ENCODE measurements at places on chromosomes 2 and 18.

DNA sequence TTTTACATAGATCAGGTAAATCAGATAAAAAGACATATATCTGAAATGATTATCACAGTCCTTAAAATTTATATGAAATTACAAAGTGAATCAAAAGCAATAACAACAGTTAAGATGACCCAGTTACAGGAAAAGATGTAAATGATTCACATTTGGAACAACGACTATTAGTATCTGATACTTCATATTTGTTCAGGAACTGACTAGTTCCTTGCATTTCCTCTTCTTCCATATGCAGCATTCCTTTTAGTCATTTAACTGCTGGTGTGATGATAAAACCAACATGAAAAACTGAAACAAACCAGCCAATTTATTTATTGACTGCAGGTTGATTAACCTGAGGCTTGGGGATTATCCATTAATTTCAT, 75.2 kb downstream of the RBMS1 start:
- peak; percentile 78 for DNase-seq

GRCh38 chr18:6039055-6039454, 143.7 kb upstream of the TMEM200C start:
- DNase-seq: no peak

DNA sequence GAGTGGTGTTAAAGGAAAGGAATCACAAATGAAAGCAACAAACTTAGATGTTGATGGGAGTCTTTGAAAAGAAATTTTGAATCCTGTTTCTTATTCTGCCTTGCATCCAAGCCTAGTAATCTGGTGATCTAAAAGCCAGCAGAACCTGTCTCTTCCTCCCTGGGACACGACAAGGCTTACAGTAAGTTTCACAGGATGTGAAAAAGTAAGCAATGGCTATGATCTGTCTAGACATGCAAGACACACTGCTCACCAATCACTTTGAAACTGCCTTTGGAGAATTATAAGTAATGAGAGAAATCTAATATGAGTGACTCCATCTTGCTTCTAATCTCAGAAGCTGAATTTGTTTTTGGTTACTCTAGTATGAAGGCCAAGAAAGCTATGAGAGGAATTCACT, 103.7 kb downstream of the KCNH7 start:
- DNase-seq: no peak

- no peak for DNase-seq
These were observed 29.3 kb upstream of the MEX3C start for GRCh38 chr18:51226587-51227350.

DNA sequence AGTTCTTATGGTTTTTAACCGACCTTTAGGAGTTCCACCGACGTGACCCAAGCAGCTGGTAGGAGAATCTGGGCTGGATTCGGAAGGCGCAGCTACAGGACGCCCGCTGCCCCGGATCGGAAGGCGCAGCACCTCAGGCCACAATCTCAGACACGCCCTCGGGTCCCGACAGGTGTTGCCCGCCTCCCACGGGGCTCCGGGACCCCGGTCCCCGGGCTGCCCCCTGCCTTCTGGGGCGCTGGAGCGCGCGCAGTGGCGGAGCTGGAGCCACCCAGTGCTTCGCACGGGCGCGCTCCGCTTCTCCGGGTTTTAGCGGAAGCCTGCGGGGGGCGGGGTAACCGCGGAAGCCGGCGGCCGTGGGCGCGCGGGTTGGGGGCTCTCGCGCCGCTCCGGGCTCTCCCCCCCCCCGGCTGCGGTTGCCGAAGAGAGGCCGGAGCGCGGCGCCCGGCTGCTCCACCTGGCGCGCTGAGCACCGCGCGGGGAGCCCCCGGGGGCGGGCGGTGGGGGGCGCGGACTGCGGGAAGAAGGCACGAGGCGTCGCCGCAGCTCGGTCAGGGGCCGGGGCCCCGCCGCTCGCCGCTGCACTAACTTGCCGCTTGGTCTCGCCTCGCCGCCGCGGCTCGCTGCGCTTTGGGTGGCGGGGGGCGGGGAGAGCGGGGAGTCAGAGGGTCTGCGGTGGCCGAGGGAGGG, 718.8 kb downstream of the DPP10 start:
- no peak for DNase-seq

- no peak for DNase-seq
These were observed 57.7 kb downstream of the ARHGAP15 start for GRCh38 chr2:143186876-143187275.

DNA sequence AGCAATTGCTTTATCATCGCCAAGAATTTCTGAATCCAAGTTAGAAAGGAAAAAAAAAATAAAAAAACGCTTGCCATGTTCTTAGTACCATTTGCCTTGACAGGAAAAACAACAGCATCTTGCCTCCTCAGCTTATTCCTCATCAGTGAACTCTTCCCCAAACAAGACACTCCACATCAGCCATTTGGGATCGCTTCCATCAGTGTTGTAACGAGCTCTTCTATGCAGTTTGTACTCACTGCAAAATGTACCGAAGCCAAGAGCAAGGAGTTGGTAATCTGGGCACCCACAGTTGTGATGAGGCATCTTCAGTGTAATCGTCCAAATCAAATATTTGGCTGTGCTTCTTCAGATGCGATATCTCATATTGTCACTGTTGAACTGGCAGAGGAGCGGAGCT, 503.7 kb downstream of the TMEM182 start:
- DNase-seq: no peak

DNA sequence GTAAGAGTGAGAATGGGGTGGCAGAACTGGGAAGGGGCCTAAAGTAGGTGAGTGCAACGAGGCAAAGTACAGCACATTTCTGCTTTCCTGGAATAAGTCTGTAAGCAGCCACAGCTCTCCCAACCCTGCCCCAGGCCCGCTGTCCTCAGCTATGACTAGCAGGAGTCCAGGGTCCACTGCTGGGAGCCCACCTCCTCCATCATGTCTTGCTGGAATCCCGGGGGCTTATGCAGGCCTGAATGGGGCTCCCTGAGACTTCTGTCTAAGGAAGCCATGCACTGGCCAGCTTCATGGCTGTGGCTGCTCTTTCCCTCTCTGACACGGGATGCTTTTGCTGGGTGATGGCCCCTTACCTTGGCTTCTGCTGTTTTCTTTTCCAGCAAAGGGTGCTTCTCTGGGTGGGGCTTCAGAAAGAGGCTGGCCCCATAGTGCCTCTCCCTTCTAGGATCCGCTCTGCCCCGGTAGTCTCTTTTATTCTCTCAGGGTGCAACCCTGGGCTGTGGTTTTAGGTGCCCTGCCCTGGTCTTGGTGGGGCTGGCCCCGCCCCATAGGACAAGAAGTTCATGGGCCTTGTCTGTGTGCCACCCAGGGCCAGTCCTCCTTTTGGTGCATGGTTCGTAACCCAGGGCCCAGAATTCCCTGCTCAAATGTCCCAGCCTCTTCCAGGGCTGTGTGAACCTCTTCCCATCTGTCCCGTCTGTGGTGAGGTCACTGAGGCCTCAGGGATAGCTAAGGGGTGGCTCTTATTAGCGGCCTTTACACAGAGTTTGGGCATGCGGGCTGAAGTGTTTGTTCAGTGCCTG, 33.8 kb upstream of the POLE4 start:
- DNase-seq: no peak

- no peak for DNase-seq
These were observed 89.9 kb upstream of the CDCA7 start for GRCh38 chr2:173264603-173265366.

DNA sequence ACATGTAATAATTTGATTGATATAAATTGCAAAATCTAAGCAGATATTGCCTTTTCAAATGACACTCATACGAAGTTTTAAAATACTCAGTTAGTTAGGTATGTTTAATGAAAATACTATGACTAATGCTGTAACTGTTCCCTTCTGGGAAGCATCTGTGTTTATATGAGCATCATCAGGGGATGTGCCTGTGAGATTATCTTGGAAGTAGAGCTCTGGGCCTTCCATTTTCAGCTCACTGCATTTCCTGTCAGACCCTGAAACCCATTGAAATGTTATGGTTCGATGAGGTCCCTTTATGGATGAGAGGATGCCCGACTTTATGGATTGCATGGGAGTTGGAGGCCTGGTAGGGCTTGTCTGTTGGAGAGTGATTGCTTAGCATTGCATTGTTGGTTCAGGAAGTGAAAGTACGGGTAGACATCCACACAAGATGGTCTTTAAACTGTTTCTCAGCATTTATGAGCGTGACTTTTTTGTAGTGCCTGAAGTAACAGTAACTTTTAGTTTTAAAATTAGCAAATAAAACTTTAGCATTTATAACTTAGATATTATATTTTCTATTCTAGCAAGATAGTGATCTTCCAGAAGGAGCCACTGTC, 28.7 kb downstream of the ELP2 start:
- peak; percentile 12 for DNase-seq

DNA sequence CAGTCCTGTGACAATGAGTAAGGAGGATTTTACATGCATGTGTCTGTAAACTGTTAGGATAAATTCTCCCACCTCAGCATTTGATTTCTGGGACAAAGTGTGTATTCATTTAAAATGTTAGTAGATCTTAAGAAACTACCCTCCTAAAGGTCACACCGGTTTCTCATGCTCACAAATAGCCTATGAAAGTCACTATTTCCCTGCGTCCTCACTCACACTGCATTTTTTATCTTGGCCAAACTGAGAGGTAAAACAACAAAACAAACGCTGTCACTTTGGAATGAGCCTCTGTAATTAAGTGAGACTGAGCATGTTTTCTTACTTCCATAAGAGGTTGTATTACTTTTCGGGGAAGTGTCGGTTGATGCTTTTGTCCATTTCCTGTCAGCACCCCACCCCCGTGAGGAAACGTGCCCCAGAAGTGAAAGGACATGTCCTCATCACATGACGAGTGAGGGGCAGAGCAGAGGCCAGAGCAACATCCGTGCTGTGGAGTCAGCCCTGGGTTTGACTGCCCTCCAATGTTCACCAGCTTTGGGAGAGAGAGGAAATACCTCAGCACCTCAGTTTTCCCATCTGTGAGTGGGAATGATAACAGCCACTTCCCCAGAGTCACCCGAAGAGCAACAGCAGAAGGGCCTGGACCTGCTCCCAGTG, 3.1 kb downstream of the GYPC start:
- peak; percentile 87 for DNase-seq

- DNase-seq: no peak
These were observed 132.7 kb downstream of the TSN start for GRCh38 chr2:121888189-121888557.

DNA sequence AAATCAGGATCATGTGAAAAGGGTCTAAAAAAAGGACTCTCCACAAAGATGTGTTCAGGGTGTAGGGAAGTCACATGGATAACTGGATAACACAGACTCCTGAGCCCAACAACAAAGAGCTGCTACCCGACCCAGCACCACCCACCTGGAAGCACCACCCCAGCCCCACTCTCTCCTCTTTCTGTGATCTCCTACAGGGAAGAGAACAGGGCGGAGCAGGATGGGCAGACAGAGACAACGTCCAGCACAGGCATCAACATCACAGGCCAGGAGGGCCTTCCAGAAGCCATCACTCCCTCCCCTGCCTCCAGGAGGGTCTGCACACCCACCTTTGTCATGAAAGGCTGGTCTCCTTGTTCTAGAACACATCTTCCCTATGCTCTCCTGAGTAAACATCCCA, 1.3 kb upstream of the CIB4 start:
- no peak for DNase-seq

DNA sequence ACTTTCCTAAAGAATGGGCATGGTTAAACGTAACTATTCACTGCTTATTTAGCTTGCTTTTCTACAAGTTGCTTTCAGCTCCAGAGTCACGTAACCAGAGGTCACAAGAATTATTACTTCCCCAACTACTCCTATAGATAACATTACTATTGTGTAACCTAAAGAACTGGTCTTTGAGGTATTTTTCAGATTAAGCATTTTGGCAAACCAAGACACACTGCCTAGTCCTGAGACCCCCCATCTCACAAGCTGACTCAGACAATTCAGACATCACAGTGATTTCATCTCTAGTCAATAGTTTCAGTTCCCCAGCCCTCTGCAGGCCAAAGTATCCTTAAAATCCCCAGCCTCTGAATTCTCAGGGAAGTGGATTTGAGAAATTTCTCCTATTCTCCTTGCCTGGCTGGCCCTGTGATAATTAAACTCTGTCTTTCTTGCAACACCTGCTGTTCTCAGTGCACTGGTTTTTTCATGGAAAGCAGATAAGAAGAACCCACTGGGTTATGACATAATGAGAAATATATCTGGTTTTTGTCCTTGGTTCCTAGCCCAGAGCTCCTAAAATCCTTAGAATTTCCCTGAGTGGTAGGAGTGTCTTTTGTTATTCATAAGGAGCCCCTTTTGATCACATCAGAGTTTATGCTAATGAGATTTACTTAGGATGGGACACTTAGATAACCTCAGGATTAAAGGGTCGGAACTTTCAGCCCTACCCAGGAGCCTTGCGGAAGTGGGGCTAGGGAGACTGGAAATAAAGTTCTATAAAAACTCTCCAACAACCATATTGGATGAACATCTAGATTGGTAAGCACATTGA, 1310.8 kb upstream of the CHAC2 start:
- DNase-seq: no peak

DNA sequence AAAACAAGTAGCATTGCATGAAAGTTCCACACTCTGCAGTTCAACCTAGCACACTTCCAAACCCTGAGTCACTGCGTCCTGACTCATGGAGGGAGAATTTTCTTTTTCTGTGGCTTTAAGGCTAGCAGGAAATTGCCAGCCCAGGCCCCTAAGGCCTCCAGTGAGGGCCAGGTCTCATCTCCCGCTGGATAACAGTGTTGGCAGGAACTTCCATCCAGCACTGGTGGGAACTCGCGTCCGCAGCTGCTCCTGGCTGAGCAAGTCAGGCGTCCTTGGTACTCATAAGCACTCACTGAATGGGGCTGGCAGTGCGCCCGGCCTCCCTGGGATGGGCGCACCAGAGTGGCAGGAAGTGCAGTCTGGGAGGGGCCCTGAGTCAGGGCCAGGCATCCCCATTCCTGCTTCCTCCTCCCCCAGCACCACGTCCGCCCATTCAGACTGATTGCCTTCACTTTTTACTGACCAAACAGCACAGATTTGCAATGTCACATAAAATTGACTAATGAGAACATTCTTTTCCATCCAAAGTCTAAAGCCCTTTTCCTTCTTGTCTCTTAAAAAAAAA, 14.3 kb downstream of the MALL start:
- peak; percentile 99 for DNase-seq

DNA sequence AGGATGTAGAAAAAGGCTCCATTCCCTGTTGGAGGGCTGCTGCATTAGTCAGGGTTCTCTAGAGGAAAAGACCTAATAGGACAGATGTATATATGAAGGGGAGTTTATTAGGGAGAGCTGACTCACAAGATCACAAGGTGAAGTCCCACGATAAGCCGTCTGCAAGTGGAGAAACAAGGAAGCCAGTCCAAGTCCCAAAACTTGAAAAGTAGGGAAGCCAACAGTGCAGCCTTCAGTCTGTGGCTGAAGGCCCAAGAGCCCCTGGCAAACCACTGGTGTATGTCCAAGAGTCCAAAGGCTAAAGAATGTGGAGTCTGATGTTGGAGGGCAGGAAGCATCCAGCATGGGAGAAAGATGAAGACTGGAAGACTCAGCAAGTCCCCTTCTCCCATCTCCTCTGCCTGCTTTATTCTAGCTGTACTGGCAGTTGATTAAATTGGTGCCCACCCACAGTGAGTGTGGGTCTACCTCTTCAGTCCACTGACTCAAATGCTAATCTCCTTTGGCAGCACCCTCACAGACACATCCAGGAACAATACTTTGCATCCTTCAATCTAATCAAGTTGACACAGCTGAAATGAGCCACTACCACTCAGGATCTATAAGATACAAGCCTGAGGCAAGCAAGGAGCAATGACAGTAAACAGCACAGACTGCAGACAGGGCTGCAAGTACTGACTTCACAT, 30.0 kb upstream of the ATG16L1 start:
- DNase-seq: no peak

Data from kidney capillary endothelial cell (primary cell).